ENCODE measurements at places on chromosomes 5 and 9.

- DNase-seq, result no peak
Measured at GRCh38 chr5:137603891-137604290, 104.8 kb upstream of the SPOCK1 start.

- DNase-seq, result no peak
Measured at GRCh38 chr9:74908665-74909064, 20.9 kb upstream of the TRPM6 start.

DNA sequence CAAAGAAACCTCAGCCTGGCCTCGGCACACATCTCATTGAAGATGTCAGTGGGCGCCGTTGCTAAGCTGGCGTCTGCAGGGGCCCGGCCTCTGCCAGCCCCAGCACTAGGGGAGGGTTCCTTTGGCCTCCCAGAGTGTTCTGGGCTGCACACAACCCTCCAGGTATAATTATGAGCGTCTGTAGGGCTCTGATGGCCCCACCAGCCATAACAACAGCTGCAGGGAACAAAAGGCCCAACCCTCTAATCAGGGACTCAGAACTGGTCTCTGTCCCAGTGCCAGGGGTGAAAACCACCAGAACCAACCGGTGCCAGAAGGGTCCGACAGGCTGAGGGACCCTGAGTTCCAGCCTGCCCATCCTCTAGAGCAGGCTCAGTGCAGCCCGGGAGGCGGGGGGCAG is 39.5 kb upstream of the SLC12A7 start:
- no peak for DNase-seq

- DNase-seq, result no peak
Measured at GRCh38 chr5:132760601-132761317, 13.5 kb downstream of the CCNI2 start.

GRCh38 chr5:54985301-54986268 is at the start of gene ESM1:
TSS of gene ESM1 (minus strand) at chr5:54985593. CDS start at chr5:54985517, 76 bp downstream.
- peak; percentile 59 for DNase-seq

- DNase-seq, result no peak
Measured at GRCh38 chr5:160480652-160481051, 59.0 kb downstream of the PTTG1 start.

DNA sequence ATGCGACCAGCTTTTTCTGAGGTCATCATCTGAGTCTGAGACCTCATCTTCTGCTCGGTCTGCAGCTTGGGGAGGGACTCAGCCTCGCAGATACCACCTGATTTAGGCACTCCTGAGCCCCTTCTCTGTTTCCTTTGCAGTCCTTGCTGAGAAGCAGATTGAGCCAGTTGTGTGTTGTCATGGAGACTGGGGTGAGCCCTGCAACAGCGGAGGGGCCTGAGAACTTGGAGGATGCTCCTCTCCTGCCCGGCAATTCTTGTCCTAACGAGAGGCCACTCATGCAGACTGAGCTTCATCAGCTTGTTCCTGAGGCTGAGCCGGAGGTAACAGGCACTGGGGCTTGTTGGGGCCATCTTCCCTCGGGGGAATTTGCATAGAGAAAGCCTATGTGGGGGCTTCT is 19.2 kb downstream of the TEX53 start:
- DNase-seq, result no peak

- DNase-seq, result no peak
Measured at GRCh38 chr9:673264-673965, 168.1 kb upstream of the DMRT1 start.

Data from GM03348 (cell line).